ENCODE measurements at places on chromosomes 3 and 15. TPM values are rescaled to one million over a fixed set of nuclear protein-coding genes. Genes with fewer than 3 reads are reported as not detected.

TEX264 gene
- 52.3 TPM for total RNA-seq

- no peak for DNase-seq
Observed at GRCh38 chr3:13233487-13234485, 160.6 kb upstream of the IQSEC1 start.

DNA sequence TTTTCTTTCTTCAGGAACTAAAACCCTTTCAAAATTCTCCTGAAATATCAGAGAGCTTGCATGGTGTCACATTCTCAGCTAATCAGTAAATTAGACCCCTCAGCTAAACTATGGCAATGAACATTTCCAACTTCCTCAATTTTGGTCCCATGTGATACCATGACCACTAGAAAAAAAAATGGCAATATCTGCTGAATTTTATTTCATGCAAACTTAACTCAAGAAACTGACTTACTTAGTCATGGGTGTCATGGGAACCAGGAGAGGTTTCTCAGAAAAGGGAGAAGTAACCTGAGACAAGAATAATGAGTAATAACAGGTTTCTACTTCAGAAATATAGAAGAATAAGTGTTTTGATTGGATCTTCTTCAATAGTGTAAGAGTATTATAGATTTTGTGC is 784.6 kb upstream of the ALCAM start:
- no peak for DNase-seq

DNA sequence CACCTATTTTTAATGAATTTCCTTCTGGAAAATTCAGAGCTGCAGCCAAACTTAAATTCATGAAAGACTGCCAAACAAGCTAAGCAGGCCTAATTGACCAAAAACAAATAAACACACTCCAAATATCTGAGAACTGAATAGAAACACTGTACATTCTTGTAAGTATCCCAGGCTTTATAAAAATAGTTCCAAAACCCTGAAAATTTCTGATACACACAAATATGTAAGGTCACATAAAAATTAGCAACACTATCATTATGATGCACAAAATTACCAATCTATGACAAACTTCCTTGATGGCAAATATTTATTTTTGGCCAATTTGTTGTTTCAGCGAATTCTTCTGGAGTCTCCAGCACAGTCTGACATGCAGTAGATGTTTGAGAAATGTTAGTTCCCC is 117.9 kb upstream of the UBE2E2 start:
- DNase-seq, result no peak

- DNase-seq, result peak; percentile 14
Observed at GRCh38 chr3:46912986-46913385, 35.5 kb downstream of the PTH1R start.

DNA sequence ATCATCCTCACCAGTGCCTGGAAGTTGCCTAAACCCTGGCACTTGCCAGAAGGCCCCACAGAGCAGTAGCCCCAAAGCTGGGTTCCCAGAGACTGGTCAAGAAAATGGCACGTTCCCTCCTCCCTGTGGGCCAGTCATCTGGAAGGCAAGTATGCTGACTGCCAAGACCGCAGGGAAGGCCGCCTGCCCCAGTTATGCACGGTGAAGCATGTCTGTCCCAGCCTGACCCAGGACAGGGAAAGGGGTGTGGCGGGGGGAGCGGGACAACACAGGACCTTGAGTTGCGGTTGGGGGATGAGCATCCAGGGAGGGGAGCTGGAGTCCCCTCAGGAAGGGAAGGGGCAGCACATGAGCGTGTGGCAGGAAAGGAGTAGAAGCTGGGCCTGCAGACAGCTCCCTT is 33.0 kb downstream of the RBPMS2 start:
- no peak for DNase-seq

GRCh38 chr15:76799760-76800159 is 105.4 kb downstream of the SCAPER start:
- DNase-seq, result no peak

PLSCR2 gene
- total RNA-seq, result not detected

DNA sequence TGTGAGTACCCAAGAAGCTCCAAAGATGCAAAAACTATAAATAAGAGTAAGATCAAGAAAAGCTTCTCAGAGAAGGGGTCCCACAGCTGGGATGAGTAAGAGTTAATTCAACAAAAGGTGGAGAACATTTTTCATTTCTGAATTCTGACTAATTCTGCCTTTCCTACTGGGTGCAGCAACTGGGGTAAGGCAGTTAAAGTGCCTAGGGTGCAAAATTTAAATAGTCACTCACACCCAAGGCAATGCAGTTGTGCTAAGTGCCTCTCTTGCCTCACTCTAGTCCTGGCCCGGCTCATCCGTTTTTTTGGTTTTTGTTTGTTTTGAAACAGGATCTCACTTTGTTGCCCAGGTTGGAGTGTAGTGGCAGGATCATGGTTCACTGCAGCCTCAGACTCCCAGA is 240.2 kb downstream of the TP63 start:
- DNase-seq, result no peak

- no peak for DNase-seq
Observed at GRCh38 chr3:55487381-55488241, 505 bp upstream of the WNT5A start.

DNA sequence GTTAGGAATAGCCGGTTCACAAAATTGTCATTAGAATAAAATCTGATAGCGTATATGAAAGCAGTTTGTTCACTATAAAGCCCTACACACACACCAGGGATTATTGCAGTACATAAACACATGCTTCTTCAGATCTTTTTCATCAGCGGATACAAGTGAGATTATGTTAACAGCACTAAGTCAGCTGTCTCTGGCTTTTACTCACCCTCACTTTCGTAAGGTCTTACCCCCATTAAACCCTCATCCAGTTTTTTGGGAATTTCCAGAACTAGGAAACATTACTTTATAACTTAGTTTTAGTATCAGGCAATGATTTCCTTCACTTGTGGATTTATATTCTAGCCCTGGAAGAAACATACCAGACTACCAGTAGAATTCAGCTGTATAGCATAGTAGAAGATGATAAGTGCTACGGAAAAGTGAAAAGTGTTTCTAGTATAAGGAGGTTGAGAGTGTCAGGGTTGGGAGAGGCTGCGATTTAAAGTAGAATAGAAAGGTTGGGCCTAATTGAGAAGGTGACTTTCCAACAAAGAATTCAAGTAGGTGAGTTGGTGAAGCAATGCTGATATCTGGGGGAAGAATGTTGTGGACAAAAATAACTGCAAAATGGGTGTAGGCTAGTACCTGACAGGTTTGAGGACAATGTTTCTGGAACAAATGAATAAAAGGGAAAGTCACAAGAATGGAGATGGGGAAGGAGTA is 22.7 kb downstream of the TMEM207 start:
- DNase-seq, result no peak

DNA sequence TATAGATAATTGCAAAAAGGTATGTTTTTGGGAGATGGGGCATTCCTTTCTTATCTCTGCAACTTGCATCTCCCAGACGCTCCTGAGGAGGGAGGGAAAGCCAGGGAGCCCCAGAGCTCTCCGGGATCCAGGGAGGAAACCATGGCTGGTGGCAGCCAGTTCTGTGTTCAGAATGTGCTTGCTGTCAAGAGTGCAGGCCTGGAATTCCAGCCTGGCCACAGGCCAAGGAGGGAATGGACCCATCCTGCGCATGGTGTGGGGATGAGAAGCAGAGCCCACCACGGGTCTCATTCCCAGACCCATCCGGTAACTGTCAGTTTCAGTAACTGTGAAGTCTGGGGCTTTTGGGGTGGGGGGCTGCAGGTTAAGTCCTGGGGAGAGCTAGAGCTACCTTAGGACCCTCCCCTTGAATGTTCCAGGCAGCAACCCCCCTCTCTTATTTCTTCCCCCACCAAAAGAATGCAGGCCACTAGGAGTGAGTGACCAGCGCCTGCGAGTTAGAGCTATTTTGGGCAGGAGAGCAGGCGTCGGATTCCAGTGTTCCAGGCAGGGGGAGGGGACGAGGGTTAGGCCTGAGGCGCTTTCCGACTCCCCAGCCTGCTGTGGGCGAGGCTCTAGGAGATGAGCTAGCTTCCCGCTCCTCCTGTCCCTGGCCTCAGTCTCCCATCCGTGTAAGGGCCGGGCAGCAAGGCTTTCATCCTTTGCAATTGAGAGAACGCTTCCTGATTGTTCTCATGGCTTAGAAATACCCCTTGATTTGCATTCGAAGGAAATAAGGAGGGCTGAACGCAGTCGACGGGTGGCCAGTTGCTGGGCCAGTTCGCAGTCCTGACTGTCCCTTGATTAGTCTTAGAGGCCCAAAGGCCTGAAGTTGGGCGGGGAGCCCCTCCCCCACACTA is 781 bp upstream of the DAG1 start:
- DNase-seq, result peak; percentile 86

C3orf22 gene
- total RNA-seq, result not detected

GRCh38 chr15:81024265-81024872 is 23.6 kb downstream of the TLNRD1 start:
- DNase-seq, result no peak

TRIM42 gene
- total RNA-seq, result not detected

FOXL2 gene
- total RNA-seq, result not detected

SLC9C1 gene
- total RNA-seq, result not detected

DNA sequence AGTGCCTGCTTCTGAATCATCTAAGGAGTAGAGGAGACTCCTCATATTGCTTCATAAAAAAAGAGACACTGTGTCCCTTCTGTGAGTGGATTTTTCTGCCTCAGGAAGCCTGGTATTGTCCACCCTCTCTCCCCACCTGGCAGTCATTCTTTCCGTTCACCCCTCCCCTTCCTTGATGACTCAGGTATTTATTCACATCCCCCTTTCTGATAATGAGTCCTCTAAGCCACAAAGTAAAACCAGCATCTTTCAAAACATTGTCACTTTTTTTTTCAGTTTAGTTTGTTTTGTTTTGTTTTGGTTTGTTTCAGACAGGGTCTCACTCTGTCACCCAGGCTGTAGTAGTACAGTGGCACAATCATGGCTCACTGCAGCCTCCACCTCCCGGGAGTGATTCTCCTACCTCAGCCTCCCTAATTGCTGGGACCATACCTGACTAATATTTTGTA is 65.2 kb upstream of the UBE2E1 start:
- no peak for DNase-seq

- DNase-seq, result no peak
Observed at GRCh38 chr3:142224482-142225072, 808 bp downstream of the GK5 start.

TRPC1 gene
- 5.0 TPM for total RNA-seq

DNA sequence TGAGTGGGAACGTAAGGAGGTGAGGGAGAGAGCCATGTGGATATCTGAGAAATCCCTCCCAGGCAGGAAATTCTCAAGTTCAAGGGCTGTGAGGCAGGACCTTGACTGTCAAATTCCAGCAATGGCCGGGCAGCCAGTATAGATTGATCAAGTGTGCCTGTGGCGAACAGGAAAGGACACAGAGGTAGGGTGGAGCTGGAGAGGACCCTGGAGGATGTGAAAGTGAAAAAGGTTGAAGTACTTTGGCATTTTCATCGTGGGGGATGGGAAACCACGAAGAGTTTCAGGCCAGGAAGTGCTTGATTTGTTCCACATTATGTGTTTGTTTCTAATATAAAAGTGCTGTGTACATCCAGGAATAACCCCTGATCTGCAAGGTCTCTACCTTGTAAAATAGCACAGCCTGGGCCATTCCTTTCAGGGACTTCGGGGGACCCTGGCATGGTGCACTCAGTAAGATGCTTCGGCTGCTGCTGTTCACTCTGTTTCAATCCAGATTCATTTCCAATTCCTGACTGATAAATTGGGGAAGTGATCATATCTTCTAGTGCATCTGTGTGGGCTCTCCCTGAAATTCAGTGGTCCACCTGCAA is 156.6 kb downstream of the MCTP2 start:
- no peak for DNase-seq

DNA sequence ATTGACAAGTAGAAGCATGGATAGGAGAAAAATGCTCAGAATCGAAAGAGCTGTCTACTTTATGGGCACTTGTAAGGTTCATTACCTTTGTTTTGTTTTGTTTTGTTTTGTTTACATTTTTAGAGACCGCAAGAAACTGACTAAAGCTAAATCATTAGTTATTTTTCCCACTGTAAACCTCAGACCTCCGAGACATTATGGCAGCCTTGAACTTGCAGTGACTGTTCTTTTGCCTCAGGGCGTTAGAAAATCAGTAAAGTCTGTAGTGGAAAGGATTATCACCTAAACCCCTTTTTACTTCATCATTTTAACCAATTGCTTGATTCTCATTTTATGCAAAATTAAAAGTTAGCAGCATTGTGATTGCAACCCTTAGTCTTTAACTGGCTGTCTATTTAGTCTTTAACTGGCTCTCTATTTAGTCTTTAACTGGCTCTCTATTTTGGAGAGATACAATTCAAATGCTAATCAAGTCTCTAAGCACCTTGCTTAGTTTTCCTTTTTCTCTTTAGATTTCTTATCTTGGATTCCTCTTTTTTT is 383.3 kb upstream of the ROBO2 start:
- DNase-seq, result no peak

DNA sequence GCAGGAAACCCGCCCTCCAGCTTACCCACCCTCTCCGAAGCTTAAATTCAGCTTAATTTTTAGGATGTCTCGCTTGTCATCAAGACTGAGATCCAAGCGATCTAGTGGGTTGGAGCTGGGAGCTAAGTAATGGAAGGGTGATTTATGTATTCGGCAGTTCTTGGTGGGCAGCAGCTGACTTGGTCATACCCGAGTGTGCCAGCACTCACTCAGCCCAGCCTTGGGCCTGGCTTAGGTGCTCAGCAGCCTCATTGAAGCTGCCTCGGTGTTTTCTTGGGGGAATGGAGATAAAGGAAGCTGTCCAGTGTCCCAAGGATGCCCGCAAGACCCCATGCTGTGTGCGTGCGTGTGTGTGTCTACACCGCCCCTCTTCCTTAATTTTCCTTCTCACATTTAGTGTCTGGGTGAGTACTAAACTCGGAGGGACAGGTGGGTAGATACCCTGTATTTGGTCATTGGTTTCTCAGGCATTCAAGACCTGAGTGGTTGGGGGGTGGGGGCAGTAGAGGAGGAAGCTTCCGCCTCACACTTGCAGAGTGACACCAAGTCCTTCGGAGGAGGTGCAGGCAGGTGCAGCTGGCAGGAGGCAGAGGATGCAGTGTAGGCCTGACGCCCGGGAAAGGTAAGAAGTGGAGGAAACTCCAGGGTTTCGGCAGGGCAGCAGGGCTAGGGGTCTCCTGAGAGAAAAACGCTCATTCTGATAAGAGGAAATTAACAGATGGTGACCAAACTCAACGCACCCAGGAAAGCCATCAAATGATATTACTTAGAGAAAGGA is 92.8 kb downstream of the PCSK6 start:
- DNase-seq, result peak; percentile 67

MYO5C gene
- total RNA-seq, result 11.2 TPM

- no peak for DNase-seq
Observed at GRCh38 chr15:98076021-98076816, 115.7 kb downstream of the ARRDC4 start.

- no peak for DNase-seq
Observed at GRCh38 chr3:14548321-14548729, 8.2 kb upstream of the GRIP2 start.

DNA sequence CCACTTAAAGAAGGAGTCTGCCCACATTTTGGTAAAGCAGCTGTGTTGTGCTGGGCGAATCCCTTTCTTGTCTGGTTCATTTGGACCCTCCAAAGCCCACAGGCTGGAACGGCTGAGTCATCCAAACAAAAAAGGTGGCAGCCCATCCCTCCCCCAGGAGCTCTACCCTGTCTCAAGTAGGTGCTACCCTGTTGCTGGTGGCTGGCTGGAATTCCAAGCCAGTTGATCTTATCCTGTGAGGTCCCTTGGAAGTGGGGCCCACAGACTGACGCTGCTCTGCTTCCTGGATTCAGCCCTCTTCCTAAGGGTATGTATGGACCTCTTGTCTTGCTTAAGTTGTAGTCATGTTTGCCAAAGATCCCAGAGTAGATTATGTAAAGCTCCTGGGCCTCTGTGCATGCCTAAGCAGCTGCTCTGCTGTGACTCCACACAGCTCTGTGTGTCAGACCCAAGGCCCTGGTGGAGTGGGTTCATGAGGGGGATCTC is 44.5 kb downstream of the CCR1 start:
- DNase-seq, result no peak
